NCI-H446 (cell line): ENCODE measurements at places on chromosomes 7 and 10.

- DNase-seq: no peak
These were observed 10.3 kb upstream of the GLI3 start for GRCh38 chr7:42247301-42247700.

DNA sequence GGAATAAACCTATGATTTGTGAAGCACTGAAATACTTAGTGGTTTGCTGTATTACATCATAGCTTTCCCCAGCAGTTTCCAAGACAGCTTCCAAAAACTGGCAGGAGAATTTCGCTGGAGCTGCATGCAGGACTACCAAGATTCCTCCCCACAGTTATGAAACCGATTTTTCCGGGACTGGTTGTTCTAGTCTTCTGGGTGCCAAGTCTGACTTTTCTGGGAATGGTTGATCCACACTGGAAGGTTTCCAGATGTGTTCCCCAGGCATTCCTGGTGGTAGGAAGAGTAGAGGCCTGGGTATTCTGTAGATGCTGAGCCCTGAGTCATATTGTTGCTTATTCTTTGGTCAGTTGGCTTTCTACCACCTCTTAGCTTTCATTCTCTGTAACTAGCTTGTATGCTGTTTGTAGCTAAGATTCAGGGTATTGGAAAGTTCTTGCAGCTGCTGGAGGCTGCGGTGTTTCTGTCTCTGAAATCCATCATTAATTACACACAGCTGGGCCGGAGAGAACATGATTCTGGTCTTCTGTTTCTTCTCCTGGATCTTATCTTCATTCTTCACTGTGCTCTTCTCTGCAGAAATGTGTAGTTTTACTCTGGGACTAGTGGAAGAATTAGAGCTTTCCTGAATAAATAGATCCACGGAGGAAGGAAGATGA lies 6.3 kb downstream of the ABCC2 start:
- DNase-seq: no peak

- peak; percentile 30 for DNase-seq
These were observed 68.5 kb upstream of the SVIL start for GRCh38 chr10:29703271-29703670.

DNA sequence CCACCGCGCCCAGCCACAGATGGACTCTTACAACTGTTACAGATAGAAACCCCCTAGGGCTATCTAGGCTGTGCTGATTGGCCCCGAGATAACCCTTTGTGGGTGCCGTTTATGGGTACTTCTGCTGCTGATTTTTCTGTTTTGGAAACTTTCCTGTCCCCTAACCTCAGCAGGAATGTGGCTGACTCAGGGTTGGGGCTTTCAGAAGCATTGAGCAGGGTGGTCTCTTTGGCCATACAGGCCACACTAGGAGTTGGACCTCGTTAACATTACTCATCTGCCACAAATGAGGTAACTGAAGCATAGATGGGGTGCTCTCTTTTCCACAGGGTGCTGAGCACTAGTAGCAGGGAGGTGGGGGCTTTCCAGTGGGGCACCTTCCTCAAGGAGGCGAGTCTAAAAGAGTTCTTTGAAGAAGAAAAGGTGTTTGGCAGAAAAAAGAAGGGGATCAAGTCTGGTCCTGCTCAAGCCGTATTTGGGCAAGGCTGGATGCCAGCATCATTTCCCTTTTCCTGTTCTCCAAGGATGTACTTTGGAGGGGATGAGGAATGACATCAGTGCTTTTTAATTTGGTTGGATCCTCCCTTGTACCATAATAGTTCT lies 6.4 kb downstream of the ZSCAN25 start:
- no peak for DNase-seq
